AG20443 (cell line): ENCODE measurements at places on chromosomes 1 and 21.
A peak's percentile ranks its signal among the peaks of the same experiment; 100 is the strongest.

GRCh38 chr1:178371933-178372388 lies 124.8 kb downstream of the CLEC20A start:
- no peak for DNase-seq

DNA sequence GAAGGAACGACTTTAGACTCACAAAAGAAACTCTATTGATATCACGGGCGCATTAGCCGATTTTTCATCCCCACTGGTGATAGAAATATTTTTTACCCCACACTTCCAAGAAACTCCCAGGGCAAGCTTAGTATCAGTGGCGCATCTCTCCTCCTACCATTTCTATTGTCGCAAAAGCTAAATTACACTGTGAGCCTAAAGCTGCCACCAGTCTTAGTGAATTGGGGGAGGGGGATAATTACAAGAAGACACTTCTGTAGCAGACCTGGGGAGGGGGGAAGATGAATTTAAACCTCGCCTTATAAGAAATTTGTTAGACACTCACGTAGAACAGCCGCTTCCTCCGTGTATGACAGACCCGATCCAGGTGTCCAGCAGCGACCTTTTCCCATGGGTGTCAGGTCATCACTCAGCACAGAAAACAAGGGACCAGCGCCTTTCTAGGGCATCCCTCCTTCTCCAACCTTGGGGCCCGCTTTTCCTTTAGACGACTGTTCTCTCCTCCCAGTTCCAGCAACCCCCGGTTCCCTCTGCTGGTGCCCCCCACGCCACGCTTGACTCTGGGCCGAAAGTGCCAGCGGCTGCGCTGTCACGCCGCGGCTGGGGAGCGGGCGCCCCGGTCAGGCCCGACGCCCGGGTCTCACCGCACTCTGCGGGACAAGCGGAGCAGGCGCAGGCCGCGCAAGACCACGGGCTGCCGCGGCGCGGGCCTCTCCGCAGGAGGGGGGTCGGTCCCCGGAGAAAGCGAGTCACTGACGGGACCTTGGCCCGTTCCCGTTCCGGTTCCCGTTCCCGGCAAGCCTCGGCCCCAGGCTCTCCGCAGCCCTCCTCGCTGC lies 821 bp downstream of the PHC2 start:
- no peak for DNase-seq

DNA sequence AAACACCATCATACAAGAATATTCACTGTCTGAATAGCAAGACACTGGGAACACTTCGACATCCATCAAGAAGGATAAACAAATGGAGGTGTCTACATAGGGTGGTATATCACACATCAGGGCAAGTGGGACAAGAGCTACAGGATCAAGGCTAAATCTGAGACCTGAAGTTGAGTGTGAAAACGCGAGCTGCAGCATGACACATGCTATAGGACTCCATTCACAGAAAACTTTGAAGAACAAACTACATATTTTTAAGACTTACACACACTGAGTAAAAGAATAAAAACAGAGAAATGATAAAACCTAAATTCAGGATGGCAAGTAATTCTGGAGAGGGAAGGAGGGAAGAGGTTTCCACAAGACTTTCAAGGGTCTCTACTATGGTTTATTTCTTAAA lies 2.1 kb downstream of the TTC39A start:
- DNase-seq = no peak

- DNase-seq = no peak
Measured at GRCh38 chr1:23646091-23646490, 45.5 kb upstream of the RPL11 start.

GRCh38 chr1:56522680-56523079 lies 56.7 kb downstream of the PLPP3 start:
- no peak for DNase-seq

GRCh38 chr1:201506557-201507359 lies at the start of gene CSRP1:
TSS of gene CSRP1 (minus strand) at chr1:201507123. CDS start at chr1:201496303, 10,820 bp downstream.
- peak; percentile 97 for DNase-seq

DNA sequence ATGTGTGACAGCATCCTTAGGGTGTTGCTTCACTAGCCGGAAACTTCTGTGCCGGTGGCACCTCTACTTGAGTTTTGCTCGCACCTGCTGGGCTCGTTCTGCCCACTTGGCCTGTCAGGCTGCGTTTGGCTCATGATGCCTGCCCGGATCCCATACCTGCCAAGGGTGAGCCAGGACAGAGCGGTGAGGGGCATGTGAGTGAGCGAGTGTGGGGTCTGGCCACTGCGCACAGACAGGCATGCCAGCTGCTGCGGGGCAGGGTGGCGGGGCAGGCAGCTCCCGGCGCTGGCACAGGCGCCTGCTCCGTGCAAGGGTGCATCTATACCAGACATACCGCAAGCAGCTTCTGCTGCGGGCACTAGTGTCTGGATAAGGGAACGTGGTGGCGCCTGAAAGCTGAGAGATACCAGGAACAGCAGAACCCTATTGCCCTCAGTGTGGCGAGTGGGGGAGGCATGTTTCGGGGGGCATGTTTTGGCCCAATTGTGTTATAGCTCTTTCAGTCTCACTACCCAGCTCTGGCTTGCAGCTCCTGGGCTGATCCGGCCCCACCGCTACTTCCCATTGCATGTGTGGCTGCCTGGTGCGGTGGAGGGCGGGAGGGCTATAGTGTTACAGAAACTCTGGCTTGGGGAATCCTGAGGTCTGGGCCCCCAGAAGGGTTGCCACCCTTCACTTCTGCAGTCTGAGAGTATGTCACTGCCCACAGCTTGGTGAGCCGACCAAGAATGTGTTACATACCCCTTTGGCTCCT lies 32.2 kb downstream of the MAGI3 start:
- no peak for DNase-seq

DNA sequence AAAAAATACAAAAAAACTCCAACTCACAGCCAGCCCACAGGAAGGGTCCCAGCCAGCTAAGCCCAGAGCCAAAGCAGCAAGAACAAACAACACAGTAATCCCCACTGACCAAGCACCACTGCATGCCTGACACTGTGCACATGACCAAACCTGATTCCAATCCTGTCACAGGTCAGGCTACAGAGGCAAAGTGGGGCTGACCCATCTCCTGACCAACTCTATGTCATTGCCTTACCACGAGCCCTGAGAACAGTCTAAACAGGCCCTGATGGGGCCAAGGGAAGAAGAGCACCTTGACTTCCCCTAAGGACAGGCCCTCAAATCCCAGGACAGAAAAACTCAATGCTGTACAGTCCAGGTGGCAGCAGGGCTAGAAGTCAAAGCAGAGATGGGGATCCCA lies 2.4 kb downstream of the LSS start:
- no peak for DNase-seq

DNA sequence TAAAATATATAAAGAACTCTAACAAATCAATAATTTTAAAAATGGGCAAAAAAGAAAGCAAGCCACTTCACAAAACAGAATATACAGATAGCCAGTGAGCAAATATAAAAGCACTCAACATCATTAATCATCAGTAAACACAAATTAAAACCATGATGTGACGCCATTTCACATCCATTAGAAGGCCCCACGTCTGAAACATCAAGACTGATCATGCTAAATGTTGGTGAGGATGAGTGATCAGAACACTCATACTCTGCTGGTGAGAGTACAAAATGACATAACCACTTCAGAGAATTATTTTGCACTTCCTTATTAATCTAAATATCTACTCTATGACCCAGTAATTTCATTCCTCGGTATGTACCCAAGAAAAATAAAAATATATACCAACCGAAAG lies 512.2 kb upstream of the NR5A2 start:
- no peak for DNase-seq

- no peak for DNase-seq
Measured at GRCh38 chr1:212504171-212504803, 71.6 kb downstream of the NENF start.

- DNase-seq = peak; percentile 20
Measured at GRCh38 chr1:114986286-114986685, 43.3 kb upstream of the TSHB start.
